Activated CD4-positive, alpha-beta T cell treated with anti-CD3 and anti-CD28 coated beads, Interleukin-2, amount 50 U/mL, for 1 hour (primary cell): ENCODE measurements at places on chromosomes 12 and 14.

- no peak for DNase-seq
Observed at GRCh38 chr12:121096199-121096798, 36.4 kb upstream of the P2RX7 start.

- DNase-seq = no peak
Observed at GRCh38 chr12:89316705-89317139, 35.6 kb downstream of the DUSP6 start.

DNA sequence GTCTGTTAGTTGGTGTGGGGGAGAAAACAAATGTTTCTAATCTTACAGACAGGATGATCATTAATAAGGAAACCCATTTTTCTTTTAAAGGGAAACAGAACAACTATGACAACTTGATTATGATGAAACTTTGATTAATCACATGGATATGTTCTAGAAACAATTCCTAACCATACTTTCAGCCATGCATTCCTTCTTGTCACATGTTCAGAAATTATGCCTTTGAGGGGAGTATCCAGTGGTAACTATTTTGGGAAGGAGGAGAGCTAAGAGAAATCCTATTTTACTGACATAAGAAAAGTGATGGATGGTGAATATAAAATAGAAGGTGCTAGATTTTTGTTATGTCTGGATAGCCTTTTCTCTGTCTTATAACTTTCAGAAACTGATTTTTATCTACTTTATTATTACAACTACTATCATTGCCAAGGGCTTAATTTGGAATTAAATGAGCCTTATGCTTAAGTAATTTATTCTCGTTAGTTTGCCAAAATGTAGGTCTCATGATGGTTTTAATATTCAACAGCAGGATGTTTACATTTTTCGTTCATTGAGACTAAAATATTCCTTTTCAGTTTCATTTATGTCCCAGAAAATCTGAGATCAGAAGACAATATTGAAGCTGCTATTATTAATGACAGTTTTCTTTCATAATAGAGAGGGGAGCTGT lies 200.1 kb downstream of the TMTC2 start:
- DNase-seq = no peak

- no peak for DNase-seq
Observed at GRCh38 chr12:116882742-116883141, 1.5 kb upstream of the HRK start.

GRCh38 chr12:68203460-68203875 lies 22.1 kb downstream of the IL26 start:
- no peak for DNase-seq

DNA sequence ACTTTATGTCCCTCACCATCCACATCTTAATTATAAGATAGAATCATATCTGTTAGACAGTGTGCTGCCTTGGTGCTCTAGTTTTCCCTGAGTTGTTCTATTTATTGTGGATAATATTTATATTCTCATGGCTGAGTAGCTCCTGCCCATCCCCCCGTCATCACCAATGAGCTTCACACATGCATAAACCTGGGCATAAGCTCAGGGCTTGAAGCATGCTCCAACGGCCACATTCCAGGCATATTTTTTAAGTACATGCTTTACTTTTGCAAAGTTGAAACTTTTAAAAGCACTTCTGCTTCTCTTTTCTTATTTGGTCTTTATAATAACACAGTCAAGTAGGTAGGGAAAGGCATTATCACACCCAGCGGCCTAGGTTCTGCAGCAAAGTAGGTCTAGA lies 3.4 kb upstream of the FBXO34 start:
- no peak for DNase-seq
